Osteocyte (in vitro differentiated cells): ENCODE measurements at places on chromosomes 3 and 15.

DNA sequence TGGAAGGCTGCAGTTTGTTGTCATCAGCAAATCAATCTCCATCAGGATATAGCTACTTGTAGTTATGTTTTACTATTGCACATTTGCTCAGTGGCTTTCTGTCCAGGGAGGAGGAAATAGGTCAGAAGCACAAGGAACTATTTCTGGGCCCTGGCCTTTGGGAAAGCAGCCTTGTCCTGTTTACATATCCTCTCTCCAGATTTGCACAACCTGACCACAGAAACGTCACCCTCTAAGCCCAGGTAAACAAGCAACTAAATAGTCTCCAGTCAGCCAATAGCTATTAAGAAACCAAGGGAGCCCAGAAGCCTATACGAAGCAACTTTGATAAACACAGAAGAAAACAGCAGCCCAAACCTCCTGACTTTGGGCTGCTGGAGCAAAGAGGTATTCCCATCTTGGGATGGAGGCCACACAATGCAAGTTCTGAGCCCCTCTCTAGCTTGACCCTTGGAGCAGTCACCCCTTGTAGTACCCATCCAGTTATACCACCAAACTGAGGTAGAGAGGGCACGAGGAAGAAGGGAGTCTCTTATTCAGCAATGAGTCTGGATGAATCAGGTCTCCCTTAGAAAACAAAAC, 2.3 kb upstream of the FEM1B start:
- peak overlapping the region; percentile 66 for H3K27ac ChIP-seq
- no peak overlapping the region for H3K4me3 ChIP-seq
- DNase-seq = no peak
- peaks cover 53% of the 10 kb centered on the region for H3K4me1 ChIP-seq
- H3K36me3 ChIP-seq = peaks cover 7% of the 10 kb centered on the region

DNA sequence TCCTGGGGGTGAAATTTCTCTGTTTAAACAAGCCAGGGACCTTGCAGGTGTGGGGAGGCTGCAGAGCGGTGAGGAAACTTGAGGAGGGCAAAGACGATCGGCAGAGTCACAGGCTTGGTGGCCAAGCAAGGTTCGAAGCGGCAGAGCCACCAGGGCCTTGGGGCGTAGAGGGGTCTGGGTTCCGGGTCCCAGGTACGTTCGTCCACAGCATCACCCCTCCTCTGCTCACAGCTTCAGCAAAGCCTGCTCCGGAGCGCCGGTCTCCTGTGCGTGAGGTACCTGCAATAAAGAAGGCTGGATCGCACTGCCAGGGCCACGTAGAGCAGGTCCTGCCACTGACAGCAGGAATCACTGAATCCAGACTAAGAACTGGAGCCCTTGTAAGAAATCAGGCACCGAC, 66.8 kb upstream of the PCSK6 start:
- H3K27ac ChIP-seq = no peak overlapping the region
- no peak overlapping the region for H3K4me3 ChIP-seq
- no peak for DNase-seq
- H3K36me3 ChIP-seq = no peaks in the 10 kb centered on the region
- H3K4me1 ChIP-seq = no peaks in the 10 kb centered on the region
- peaks cover 13% of the 10 kb centered on the region for H3K27me3 ChIP-seq

DNA sequence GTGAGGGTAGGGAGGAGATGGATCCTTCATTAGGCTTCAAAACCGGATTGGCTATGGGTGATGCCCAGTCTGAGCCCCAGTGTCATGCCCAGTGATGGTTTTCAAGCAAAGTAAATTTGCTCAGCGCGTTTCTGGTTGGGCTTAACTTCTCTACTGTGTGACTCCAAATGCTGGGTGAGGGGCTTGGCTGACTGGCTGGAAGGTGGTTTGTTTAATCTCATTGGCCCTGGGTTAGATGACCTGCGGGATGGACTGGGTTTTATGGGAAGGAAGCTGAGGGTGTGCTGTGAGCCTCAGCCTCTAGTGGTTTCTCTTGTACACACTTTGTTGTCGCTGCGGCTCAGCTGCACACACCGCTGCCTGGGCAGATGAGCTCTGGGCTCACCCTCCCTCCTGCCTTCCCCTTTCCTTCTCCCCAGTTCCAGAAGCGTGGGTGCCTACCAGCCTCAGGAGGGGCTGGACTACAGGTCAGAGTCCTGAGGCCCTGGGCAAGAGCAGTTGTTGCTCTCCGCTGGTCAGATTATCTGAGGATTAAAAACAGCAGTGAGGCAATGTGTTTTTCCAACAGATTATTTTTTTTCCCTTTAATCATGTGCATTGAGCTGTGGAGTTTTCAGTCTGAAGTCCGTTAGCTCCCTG, 18.6 kb downstream of the PDIA5 start:
- H3K27me3 ChIP-seq = no peaks in the 10 kb centered on the region
- peak overlapping the region; percentile 48 for H3K27ac ChIP-seq
- no peak for DNase-seq
- peaks cover 72% of the 10 kb centered on the region for H3K4me1 ChIP-seq

DNA sequence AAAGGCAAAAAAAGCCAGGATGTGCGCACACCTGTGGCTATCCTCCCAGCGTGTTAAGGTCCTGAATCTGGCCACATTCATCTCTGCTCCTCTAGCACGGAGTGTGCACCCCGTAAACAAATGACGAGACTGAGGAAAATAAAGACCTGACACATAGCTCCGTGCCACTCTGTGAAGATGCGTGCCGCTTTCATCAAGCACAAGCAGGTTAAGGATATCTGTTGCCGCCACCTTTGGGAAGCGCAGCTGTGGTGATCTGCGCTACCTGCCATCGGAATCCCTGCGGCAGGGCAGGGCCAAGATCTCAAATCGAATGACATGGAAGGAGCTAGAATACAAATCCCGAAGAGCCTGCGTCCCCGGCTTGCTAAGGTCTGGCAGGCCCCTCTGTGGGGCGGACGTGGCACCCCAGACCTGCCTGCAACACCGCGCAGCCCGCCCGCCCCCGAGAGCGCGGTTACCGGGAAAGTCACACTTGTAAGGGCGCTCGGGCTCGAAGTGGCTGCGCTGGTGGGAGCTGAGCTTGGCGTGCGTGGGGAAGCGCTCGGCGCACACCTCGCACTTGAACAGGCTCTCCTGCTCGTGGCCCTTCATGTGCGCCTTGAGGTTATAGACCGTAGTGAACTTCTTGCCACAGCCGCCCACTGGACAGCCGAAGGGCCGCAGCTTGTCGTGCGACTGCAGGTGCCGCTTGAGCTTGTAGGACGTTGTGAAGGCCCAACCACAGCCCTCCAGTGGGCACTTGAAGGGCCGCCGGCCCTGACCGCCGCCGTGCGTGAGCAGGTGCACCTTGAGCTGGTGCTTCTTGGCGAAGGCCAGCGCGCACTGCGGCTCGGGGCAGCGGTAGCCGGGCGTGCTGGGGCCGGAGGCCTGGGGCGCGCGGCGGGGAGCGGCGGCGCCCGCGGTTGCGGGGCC, 936 bp downstream of the ZXDC start:
- H3K4me3 ChIP-seq = peak overlapping the region; percentile 88
- no peaks in the 10 kb centered on the region for H3K27me3 ChIP-seq
- peak overlapping the region; percentile 81 for H3K27ac ChIP-seq
- H3K4me1 ChIP-seq = peaks cover 37% of the 10 kb centered on the region
- no peak for DNase-seq
- peaks cover 20% of the 10 kb centered on the region for H3K36me3 ChIP-seq

- H3K36me3 ChIP-seq = no peaks in the 10 kb centered on the region
- no peak overlapping the region for H3K27ac ChIP-seq
These were observed 3.1 kb upstream of the CERS3 start for GRCh38 chr15:100531823-100532327.

DNA sequence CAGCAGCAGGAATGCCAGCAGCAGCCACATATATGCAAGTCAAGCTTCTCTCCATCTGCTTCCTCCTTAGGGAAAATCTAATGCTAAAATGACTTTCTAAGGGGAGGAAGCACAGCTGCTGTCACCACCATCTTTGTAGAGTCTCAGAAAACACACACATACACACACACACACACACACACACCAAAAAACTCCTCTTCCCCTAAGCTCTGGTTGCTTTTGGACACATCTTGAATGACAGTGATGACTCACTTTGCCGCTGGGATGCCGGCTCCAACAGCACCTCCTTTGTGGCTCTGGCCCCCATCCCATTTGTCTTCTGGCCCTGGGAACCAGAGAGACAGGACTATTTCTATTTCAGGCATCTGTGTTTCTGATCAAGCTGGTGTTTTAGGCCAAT, 124.8 kb upstream of the GOLIM4 start:
- no peaks in the 10 kb centered on the region for H3K36me3 ChIP-seq
- DNase-seq = no peak
- no peak overlapping the region for H3K4me3 ChIP-seq
- H3K27ac ChIP-seq = no peak overlapping the region

DNA sequence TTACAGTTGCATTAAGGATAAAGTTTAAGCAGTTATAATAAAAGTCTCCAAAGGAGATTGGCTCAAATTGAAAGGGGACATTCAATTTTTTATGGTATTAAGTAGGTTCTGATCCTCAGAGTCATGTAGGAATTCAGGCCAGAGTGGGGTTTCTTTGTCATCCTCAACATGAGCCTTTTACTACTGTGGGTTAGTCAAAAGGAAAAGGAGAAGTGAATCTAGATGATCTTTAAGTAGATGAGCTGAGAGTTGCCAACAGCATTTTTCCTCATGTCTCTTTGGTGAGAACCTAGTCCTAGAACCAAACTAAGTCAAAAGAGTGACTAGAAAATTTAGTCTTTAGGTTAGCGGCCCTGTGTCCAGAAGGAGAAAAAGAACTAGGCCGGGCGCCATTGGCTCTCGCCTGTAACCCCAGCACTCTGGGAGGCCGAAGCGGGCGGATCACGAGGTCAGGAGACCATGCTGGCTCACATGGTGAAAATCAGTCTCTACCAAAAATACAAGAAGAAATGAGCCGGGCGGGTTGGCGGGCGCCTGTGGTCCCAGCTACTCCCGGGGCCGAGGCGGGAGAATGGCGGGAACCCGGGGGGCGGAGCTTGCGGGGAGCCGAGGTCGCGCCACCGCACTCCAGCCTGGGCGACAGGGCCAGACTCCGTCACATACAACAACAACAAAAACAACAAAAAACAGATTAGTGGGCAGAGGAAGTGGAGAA, 4.2 kb upstream of the CHL1 start:
- no peak for DNase-seq
- H3K4me3 ChIP-seq = no peak overlapping the region
- H3K4me1 ChIP-seq = peaks cover 6% of the 10 kb centered on the region
- peaks cover 24% of the 10 kb centered on the region for H3K27me3 ChIP-seq

DNA sequence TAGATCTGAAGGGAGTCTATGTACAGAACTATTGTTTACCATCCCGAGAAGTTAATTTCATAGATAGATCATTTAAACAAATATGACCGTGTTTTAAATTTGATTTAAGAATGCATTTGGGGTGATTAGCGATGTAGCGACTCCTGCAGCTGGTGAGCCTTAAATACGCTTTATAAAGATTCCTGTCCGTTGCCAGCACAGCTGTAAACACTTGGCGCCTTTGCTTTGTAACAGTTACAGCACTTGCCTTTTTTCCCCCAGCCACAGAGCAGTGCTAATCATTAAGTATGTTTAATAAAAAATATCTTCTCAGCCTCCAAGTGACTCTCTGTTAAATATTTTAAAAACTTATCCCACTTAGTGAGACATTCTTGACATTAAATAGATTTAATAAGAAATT, 333.8 kb downstream of the FEZF2 start:
- H3K4me3 ChIP-seq = no peak overlapping the region
- DNase-seq = no peak
- no peaks in the 10 kb centered on the region for H3K36me3 ChIP-seq
- H3K4me1 ChIP-seq = no peaks in the 10 kb centered on the region
- no peaks in the 10 kb centered on the region for H3K27me3 ChIP-seq
- H3K27ac ChIP-seq = no peak overlapping the region

- no peaks in the 10 kb centered on the region for H3K36me3 ChIP-seq
- no peak for DNase-seq
- H3K27me3 ChIP-seq = peaks cover 34% of the 10 kb centered on the region
- no peaks in the 10 kb centered on the region for H3K4me1 ChIP-seq
- no peak overlapping the region for H3K4me3 ChIP-seq
- H3K27ac ChIP-seq = no peak overlapping the region
These were observed 66.2 kb downstream of the TAFA4 start for GRCh38 chr3:68866157-68866556.

GRCh38 chr3:195873971-195874370, 34.4 kb downstream of the TNK2 start:
- no peaks in the 10 kb centered on the region for H3K27me3 ChIP-seq
- H3K36me3 ChIP-seq = peaks cover 8% of the 10 kb centered on the region
- no peak for DNase-seq
- H3K27ac ChIP-seq = no peak overlapping the region
- no peaks in the 10 kb centered on the region for H3K4me1 ChIP-seq

DNA sequence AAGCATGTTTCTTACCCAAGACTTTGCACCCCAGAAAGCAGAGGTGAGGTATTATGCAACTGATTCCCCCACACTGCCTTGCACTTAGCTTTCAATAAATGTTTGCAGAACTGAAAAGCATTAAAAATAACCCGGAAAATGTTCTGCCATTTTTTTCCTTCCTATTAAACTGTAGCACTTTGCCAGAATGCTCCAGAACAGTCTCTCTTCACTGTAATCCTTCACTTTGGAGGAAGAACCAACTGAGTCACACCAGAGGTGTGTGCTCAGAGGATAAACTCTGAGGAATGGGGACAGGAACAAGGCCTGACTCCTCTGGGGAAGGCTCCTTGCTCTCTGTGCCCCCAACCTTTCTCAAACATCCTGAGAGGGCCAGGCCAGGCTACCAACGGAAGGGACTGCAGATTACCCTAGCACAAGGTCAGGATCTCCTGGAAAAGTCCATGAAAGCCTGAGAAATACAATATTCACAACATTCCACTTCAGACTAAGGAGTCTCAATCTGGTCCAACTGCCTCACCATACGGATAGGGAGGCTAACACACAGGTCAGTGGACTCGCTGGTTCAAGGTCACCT, 19.0 kb downstream of the ANP32A start:
- no peak for DNase-seq
- H3K27me3 ChIP-seq = no peaks in the 10 kb centered on the region
- no peak overlapping the region for H3K27ac ChIP-seq
- peaks cover 7% of the 10 kb centered on the region for H3K36me3 ChIP-seq
- no peak overlapping the region for H3K4me3 ChIP-seq

- H3K4me1 ChIP-seq = peaks cover 18% of the 10 kb centered on the region
- no peaks in the 10 kb centered on the region for H3K36me3 ChIP-seq
- H3K4me3 ChIP-seq = no peak overlapping the region
These were observed 38.8 kb upstream of the TNFSF10 start for GRCh38 chr3:172561897-172562640.

DNA sequence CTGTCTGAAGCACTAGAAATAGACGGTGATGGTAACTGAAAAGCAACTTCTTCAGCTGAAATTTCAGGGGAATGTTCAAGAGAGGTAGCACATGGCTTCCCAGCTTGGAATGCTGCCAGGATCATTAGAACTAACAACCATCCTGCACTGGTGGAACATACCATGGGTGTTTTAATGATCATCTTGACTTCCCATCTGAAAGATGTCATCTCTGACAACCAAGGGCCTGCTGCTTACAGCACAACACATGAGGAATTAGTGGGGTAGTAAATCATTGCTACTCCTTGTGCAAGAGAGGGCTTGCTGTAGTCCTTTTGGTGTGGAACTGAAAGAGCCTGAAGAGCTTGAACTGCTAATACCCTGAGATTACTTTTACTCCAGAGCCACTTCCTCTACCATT, 853.7 kb downstream of the MCTP2 start:
- no peak overlapping the region for H3K4me3 ChIP-seq
- no peak for DNase-seq
- no peaks in the 10 kb centered on the region for H3K36me3 ChIP-seq
- H3K27me3 ChIP-seq = no peaks in the 10 kb centered on the region
